ENCODE measurements at places on chromosomes 5 and 9. TPM values are rescaled to one million over a fixed set of nuclear protein-coding genes. Genes with fewer than 3 reads are reported as not detected.
A peak's percentile ranks its signal among the peaks of the same experiment; 100 is the strongest.

DNA sequence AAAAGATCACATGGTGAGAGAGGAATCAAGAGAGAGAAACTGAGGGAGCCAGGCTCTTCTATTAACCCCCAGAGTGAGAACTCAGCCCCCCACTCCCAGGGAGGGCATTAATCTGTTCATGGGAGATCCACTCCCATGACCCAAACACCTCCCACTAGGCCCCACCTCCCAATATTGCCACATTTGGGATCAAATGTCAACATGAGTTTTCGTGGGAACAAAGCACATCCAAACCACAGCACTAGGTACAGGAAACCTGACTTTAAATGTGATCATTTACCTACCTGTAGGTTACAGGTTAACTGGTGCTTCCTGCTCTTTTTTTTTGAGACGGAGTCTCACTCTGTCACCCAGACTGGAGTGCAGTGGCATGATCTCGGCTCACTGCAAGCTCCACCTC is 16.9 kb downstream of the NNT start:
- no peaks in the 10 kb centered on the region for H3K27me3 ChIP-seq
- no peak overlapping the region for H3K4me3 ChIP-seq
- H3K27ac ChIP-seq, result no peak overlapping the region
- H3K36me3 ChIP-seq, result peaks cover 53% of the 10 kb centered on the region
- DNase-seq, result no peak

Gene FSTL4
- total RNA-seq, result not detected

GRCh38 chr5:6541256-6542013 is 91.4 kb downstream of the NSUN2 start:
- H3K4me1 ChIP-seq, result no peaks in the 10 kb centered on the region
- H3K27ac ChIP-seq, result no peak overlapping the region
- no peak for DNase-seq
- no peak overlapping the region for H3K4me3 ChIP-seq
- peaks cover 4% of the 10 kb centered on the region for H3K27me3 ChIP-seq

Gene BARHL1
- total RNA-seq, result not detected

Gene HRH2
- 6.8 TPM for total RNA-seq

- no peaks in the 10 kb centered on the region for H3K36me3 ChIP-seq
- H3K4me1 ChIP-seq, result peaks cover 6% of the 10 kb centered on the region
- DNase-seq, result no peak
- H3K4me3 ChIP-seq, result no peak overlapping the region
Observed at GRCh38 chr5:123460296-123460729, 37.1 kb upstream of the CEP120 start.

DNA sequence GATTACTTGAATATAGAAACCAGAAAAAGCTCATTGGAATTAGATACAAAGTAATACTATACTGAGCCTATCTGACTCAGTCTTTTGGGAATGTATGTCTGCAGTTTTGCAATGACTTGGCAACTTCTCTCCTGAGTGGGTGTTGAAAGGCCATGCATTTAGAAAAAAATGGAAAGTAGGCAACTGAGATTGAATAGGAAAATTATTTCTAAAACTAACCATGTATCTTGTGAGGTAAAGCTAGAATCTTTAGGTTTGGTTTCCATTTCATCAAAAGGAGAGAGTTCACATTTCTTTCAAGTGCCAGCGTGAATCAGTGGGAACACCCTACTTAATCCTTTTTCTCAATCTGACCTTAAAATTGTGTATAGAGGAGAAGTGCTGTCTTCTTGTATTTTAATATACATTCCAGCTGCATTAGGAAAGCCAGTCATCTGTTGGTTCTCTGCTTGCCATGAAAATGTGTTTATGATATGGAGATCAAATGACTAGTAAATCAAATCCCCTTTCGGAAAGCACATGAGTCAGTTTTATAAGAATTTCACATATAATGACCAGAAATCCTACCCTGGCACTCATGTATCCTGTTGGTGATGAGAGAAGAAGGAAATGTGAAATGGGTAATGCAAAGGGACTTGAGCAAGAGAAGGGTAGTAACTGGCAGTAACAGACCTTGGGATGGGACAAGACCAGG is 30.4 kb downstream of the NFX1 start:
- H3K4me3 ChIP-seq, result no peak overlapping the region
- no peak for DNase-seq
- H3K4me1 ChIP-seq, result peaks cover 2% of the 10 kb centered on the region
- H3K27ac ChIP-seq, result no peak overlapping the region

Gene FYB1
- 198 TPM for total RNA-seq

- no peak overlapping the region for H3K27ac ChIP-seq
- H3K4me1 ChIP-seq, result no peaks in the 10 kb centered on the region
- H3K27me3 ChIP-seq, result no peaks in the 10 kb centered on the region
- DNase-seq, result no peak
- H3K4me3 ChIP-seq, result no peak overlapping the region
Observed at GRCh38 chr9:4714266-4715016, 26.6 kb downstream of the AK3 start.

Gene GMCL2
- not detected for total RNA-seq

DNA sequence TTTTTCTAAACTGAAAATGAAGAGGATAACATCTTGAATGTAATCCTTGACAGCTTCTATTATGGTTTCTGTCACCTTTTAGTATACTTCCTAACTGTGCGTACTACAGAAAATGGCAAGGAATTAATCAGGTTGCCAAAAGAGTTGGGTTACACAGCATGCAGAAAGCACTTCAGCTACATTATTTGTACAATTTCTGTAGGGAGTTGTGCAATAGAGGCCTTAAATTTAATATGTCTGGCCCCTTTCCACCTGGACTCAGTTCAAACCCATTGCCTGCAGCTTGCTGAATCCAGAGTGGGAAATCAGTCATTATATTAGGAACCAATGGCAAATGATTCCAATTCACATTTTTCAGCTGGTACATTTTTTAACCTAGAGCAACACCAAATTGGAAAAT is 549.7 kb downstream of the CSNK1G3 start:
- H3K27ac ChIP-seq, result no peak overlapping the region
- DNase-seq, result no peak
- H3K27me3 ChIP-seq, result no peaks in the 10 kb centered on the region
- H3K36me3 ChIP-seq, result no peaks in the 10 kb centered on the region
- no peaks in the 10 kb centered on the region for H3K4me1 ChIP-seq

DNA sequence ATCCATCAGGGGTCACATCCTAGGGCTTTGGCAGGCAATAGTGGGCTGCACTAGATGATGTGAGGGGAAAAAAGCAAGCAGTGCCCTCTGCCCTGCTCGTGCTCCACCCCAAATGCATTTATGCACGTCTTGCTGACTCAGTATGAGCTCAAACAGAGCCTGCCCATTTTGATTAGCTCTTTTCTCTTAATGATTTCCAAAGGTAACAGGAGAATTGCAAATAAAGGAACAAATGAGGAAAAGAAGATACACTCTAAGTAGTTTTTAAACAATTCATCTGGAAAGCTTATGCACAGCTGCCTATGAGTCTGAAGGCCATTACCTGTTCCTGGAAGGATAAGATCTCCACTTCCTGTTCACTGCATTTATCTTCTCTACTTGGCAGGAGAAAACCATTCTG is 364.2 kb downstream of the TMEM232 start:
- no peaks in the 10 kb centered on the region for H3K4me1 ChIP-seq
- H3K27me3 ChIP-seq, result no peaks in the 10 kb centered on the region
- no peak overlapping the region for H3K4me3 ChIP-seq
- DNase-seq, result no peak

DNA sequence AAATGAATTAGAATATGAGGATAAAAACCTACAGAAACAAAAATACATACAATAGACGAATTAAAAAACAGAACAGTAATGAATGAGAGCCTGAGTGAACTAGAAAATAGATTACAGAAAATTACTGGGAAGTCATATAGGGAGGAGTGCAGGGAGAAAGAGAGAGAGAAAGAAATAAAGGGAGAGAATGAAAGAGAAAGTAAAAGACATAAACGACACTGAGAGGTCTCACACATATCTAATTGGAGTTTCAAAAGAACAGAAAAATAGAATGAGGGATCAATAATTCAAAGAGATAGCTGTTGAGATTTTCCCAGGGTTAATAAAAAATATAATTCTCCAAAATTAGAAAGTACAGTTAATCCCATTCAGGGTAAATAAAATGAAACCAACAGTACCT is 156.4 kb upstream of the FTMT start:
- H3K4me1 ChIP-seq, result no peaks in the 10 kb centered on the region
- DNase-seq, result no peak
- peak overlapping the region; percentile 5 for H3K4me3 ChIP-seq
- no peaks in the 10 kb centered on the region for H3K36me3 ChIP-seq

DNA sequence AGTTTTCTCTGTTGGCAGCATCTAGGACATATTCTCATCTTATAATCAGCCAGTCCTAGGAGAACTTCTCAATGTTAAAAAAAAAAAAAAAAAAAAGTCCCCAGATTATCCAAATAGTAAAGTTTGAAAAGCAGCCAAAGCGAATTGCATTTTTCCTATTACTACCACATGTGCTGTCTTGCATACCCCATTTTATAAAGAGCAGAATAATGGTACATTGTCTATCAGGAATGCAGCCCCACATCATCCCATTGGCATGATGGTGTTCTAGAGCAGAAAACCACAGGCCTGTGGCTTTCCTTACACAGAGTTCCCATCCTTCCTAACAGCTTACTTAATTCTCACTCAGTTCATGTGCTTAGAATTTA is 381.6 kb downstream of the TMEM38B start:
- H3K4me3 ChIP-seq, result no peak overlapping the region
- no peaks in the 10 kb centered on the region for H3K4me1 ChIP-seq
- H3K36me3 ChIP-seq, result no peaks in the 10 kb centered on the region
- no peak overlapping the region for H3K27ac ChIP-seq
- H3K27me3 ChIP-seq, result no peaks in the 10 kb centered on the region
- DNase-seq, result no peak

- H3K4me3 ChIP-seq, result no peak overlapping the region
- no peaks in the 10 kb centered on the region for H3K36me3 ChIP-seq
- H3K27me3 ChIP-seq, result peaks cover 4% of the 10 kb centered on the region
- DNase-seq, result no peak
- no peak overlapping the region for H3K27ac ChIP-seq
Observed at GRCh38 chr5:54764102-54765090, 221.0 kb downstream of the ESM1 start.

- peaks cover 68% of the 10 kb centered on the region for H3K4me1 ChIP-seq
- no peaks in the 10 kb centered on the region for H3K36me3 ChIP-seq
- peak overlapping the region; percentile 40 for H3K27ac ChIP-seq
- no peak for DNase-seq
- no peaks in the 10 kb centered on the region for H3K27me3 ChIP-seq
- H3K4me3 ChIP-seq, result no peak overlapping the region
Observed at GRCh38 chr9:127574072-127574993, 37.7 kb upstream of the STXBP1 start.

DNA sequence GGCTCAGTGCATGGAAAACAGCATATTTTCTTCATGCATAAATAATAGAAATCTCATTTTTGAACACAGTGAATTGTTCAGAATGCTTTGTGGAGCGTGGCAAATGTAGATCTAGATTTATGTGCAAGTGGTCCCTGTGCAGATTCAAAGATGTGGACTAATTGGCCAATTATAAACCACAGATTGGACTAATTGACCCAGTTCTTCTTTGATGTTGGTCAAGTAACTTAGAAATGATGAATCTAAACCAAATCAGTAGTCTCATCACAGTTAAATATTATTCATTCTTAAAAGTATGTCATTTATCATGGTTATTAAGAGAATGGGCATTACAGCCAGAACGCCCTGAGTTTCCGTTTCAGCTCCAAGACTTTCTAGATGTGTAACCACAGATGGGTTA is 11.7 kb upstream of the PDE4D start:
- H3K27ac ChIP-seq, result no peak overlapping the region
- no peaks in the 10 kb centered on the region for H3K36me3 ChIP-seq
- DNase-seq, result no peak
- no peaks in the 10 kb centered on the region for H3K27me3 ChIP-seq
- no peak overlapping the region for H3K4me3 ChIP-seq

GRCh38 chr5:585556-585955 is 26.6 kb upstream of the CEP72 start:
- H3K27ac ChIP-seq, result no peak overlapping the region
- peaks cover 12% of the 10 kb centered on the region for H3K27me3 ChIP-seq
- no peaks in the 10 kb centered on the region for H3K36me3 ChIP-seq
- H3K4me1 ChIP-seq, result no peaks in the 10 kb centered on the region

Measured in activated CD8-positive, alpha-beta memory T cell treated with anti-CD3 and anti-CD28 coated beads, Interleukin-2, amount 10 ng/mL, durations not matched to agents 7 days and 5 days (primary cell).